CD4-positive, alpha-beta T cell treated with Interleukin-21 for 1 hour (primary cell): ENCODE measurements at places on chromosomes 4 and X.

DNA sequence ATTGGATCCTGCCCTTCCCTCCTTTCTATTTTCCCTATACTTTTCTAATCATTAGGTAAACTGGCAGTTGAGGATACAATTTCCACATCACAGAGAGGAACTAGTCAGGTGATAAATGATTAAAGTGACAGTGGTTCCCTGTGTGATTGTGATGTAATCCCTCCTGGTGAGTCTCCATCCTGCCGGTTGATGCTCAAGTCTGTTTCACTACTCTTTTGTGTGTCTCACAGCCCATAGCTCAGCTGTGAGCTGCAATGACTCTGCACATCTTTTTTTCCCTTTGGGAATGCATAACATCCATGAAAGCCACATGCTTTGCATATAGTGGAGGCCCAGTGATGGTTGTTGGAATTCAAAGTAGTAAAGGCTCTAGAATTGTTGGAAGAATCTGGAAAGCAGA is 60.4 kb downstream of the CCNI start:
- no peak for DNase-seq

- DNase-seq: no peak
Observed at GRCh38 chr4:116618638-116619037, 466.7 kb downstream of the TRAM1L1 start.

DNA sequence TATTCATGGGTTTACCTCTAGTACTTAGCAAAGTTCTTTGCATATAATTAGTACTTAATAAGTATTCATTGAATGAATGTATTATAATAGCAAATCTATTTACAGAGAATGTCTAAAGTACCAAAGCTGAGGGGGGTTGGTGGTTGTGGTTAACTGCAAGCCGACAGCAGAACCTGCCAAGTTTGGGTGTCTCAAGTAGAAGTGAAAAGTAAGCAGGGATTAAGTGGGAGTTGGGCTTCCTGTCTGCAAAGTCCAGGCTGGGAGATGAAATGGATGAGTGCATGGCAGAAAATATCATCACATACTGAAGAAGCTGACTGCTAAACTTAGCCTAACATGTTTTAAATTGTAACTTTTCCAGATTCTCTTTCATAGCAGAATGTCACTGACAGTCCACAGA is 169.6 kb downstream of the CAMK2D start:
- DNase-seq: no peak

- no peak for DNase-seq
Observed at GRCh38 chrX:9401051-9401450, 63.8 kb upstream of the TBL1X start.

- peak; percentile 11 for DNase-seq
Observed at GRCh38 chr4:67575232-67576058, 16.9 kb downstream of the STAP1 start.

DNA sequence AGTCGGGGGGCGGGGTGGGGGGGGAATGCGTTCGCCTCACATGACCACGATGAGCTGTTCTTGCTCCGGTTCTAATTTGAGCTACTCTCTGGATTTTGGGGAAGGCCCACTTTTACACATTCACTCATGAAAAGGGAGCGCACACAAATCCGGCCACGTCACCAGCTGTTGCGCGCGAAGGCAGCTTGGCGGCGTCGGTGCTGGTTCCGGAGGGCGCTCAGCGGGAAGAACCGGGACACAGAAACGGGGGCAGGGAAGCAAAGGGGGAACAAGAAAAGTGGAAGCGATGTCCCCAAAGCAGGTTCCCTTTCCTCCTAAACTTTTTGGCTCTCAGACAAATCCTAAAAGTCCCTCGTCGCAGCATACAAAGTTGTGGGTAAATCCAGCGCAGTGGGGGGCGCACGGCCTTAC is 605 bp downstream of the ANXA5 start:
- DNase-seq: peak; percentile 70
